ENCODE measurements at places on chromosomes 1 and 21.

- H3K27me3 ChIP-seq: no peaks in the 10 kb centered on the region
- peaks cover 10% of the 10 kb centered on the region for H3K36me3 ChIP-seq
- no peaks in the 10 kb centered on the region for H3K4me1 ChIP-seq
- H3K27ac ChIP-seq: no peak overlapping the region
- H3K4me3 ChIP-seq: no peak overlapping the region
These were observed 36.1 kb downstream of the DPH5 start for GRCh38 chr1:100989306-100990077.

DNA sequence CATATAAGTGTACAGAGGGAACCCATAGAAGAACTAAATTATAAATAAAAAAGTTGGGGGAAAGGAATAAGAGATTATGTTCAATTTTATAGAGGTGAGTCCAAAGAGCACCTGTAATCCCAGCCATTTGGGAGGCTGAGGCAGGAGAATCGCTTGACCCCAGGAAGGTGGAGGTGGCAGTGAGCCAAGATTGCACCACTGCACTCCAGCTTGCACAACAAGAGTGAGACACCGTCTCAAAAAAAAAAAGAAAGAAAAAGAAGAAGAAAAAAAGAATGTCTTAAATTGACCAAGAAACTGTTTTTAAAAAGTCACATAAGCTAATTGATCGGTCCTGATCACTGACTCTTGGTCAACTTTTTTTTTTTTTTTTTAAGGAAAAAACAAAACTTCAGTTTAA is 19.1 kb upstream of the ATF3 start:
- H3K36me3 ChIP-seq: no peaks in the 10 kb centered on the region
- no peak overlapping the region for H3K4me3 ChIP-seq

DNA sequence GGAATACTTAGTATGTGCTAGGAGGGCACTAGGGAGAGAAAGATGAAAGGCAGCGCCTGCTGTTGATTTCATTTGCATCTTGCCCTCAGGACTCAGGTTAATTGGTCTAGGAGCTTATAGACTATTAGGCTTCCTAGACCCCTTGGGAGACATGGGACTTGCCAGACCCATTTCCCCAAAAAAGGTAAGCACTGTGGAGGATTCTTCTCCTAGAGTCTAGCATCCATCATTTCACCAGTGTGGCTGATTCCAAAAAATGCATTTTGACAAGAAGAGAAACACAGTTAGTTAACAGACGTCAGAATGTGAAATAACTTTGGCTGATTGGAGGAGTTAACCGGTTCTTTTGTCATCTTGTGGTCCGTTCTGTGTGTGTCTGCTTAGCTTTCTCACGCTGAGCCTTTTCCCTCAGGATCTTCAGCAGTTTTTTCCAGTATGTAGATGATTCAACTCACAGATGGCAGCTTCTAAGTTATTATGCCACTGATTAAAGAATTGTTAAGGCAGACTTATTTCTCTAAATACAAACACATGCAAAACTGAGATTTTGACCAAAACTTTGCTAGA is 108.8 kb downstream of the KIF26B start:
- no peak overlapping the region for H3K27ac ChIP-seq
- no peaks in the 10 kb centered on the region for H3K36me3 ChIP-seq
- no peaks in the 10 kb centered on the region for H3K4me1 ChIP-seq
- no peak overlapping the region for H3K4me3 ChIP-seq
- no peak for DNase-seq
- no peaks in the 10 kb centered on the region for H3K27me3 ChIP-seq

GRCh38 chr1:229940684-229941083 is 126.4 kb upstream of the GALNT2 start:
- no peak overlapping the region for H3K4me3 ChIP-seq
- no peaks in the 10 kb centered on the region for H3K27me3 ChIP-seq
- no peaks in the 10 kb centered on the region for H3K4me1 ChIP-seq

- no peaks in the 10 kb centered on the region for H3K4me1 ChIP-seq
- no peak for DNase-seq
- H3K27me3 ChIP-seq: peaks cover 15% of the 10 kb centered on the region
- H3K27ac ChIP-seq: no peak overlapping the region
These were observed 3.0 kb downstream of the KIRREL1 start for GRCh38 chr1:157996433-157996832.

- no peak for DNase-seq
- H3K36me3 ChIP-seq: no peaks in the 10 kb centered on the region
- no peaks in the 10 kb centered on the region for H3K4me1 ChIP-seq
- no peak overlapping the region for H3K4me3 ChIP-seq
- H3K27ac ChIP-seq: no peak overlapping the region
These were observed 26.5 kb upstream of the RPL11 start for GRCh38 chr1:23664837-23665795.

DNA sequence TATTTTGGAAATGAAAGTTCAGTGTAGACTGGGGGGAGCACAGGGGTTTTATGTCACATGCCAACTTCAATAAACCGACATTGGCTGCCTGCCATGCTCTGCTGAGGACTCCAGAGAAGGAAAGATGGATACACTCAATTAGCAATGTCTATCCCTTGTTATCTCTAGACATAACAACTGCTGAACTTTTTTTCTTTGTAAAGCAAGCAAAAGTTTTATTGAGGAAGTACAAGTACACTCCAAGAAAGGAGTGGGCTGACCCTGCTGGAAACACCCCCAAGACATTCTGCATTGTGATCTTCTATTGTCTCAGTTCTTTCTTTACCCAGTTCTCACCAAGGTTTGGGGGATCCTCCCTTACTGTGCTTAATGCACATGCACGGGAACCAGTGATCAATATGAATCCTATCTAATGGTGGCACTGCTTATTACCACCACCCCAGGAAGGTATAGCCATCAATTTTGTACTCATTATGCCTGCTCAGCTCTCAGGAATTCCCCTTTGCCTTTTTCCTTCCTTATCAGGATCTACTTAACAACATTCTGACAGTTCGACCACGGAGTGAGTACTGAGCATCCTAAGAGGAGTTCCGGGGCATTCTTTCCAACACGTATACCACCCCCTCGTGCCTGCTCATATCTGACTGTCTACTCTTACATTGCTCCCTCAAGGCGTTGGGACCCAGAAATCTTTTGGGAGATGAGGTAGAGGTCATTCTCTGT is 28.7 kb downstream of the SYNJ1 start:
- H3K4me1 ChIP-seq: no peaks in the 10 kb centered on the region
- H3K36me3 ChIP-seq: peaks cover 14% of the 10 kb centered on the region
- H3K27ac ChIP-seq: no peak overlapping the region
- DNase-seq: no peak

DNA sequence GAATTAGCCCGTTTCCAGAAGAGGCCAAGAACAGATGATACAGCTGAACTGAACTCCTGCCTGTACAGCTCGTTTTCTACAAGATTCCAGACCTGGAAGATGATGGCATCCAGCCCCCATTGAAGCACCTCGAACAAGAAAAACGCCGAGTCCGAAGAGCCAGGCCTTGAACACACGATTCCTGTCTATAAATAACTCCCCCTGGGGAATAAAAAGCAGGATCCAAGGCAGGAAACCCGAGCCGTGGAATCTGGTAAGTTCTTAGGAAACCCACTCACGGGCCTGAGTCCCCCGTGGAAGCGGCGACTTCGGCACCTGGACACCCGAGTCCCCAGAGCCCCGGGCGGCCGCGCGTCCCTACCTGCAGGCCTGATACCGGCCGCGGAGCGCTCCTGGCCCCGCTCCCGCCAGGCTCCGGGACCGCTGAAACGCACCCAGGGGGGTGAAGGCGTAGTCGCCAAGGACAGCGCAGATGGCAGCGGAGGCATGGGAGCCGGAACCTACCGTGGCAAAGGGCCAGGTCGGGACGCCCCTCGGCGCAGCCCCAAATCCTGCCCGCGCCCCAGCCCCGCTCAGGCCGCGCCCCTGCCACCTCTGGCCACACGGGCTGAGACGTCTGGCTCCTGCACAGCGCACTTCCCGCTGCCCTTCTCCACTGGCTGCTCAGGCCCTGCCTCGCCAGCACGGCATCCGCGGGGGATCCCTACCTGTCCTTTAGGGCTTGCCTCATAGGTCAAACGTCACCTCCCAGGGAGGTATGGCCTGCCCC is 14.0 kb upstream of the HLCS start:
- H3K27ac ChIP-seq: no peak overlapping the region
- no peaks in the 10 kb centered on the region for H3K27me3 ChIP-seq
- no peak for DNase-seq
- H3K4me3 ChIP-seq: peak overlapping the region; percentile 1
- H3K36me3 ChIP-seq: no peaks in the 10 kb centered on the region

DNA sequence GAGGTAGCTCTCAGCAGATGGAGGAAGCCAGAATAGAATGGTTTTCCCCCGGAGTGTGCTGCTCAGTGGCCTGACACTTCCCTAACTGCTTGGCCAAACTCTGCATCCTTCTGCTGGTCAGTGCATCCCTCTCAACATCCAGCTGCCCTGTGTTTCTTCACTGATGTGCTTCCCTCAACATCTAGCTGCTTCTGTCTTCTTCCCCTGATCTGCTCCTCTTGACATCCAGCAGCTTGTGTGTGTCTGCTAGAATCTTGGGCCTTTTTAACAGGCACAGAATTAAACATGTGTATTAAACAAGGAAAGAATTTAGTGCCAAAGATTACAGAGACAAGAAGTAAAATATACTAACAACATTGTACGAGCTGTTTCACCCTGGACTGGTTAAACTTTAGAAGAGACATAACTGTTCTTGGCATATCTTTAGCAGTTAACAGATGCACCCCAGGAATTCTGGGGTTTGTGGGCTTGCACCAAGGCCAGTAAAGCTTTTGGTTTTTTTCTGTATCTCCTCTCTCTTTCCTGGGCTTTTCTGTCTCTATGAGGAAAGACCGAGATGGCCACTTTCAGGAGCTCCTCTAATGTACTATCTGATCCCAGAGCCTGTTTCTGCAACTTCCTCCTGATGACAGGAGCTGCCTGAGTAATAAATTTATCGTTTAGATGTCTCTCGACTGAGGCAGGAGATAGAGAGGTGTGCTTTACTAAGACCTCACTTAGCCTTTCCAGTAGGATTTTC is 34.8 kb upstream of the HSD3B1 start:
- H3K36me3 ChIP-seq: no peaks in the 10 kb centered on the region
- DNase-seq: no peak
- no peak overlapping the region for H3K4me3 ChIP-seq
- no peak overlapping the region for H3K27ac ChIP-seq
- H3K4me1 ChIP-seq: no peaks in the 10 kb centered on the region

DNA sequence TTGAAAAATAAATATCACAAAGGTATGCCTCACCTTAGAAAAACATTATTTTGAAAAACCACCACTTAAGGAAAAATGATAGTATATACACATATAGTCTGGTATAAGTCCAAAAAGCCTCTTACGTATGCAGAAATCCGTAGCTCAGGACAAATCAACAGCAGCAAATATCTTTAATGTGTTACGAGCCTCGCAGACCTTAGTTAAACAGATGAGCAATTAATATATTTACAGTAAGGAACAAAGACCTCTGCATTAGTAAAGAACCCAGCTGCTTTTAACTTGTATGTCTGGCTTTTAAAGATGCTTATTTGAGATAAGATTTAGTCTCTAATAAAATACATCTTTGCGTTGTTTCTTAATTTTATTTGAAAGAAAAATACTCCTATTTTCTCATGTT is 79.9 kb upstream of the CHRM3 start:
- H3K27ac ChIP-seq: no peak overlapping the region
- DNase-seq: no peak
- H3K27me3 ChIP-seq: no peaks in the 10 kb centered on the region
- no peaks in the 10 kb centered on the region for H3K36me3 ChIP-seq

Measured in CD8-positive, alpha-beta memory T cell (primary cell).